COR-L47 (cell line): ENCODE measurements at places on chromosomes 6 and 20.

DNA sequence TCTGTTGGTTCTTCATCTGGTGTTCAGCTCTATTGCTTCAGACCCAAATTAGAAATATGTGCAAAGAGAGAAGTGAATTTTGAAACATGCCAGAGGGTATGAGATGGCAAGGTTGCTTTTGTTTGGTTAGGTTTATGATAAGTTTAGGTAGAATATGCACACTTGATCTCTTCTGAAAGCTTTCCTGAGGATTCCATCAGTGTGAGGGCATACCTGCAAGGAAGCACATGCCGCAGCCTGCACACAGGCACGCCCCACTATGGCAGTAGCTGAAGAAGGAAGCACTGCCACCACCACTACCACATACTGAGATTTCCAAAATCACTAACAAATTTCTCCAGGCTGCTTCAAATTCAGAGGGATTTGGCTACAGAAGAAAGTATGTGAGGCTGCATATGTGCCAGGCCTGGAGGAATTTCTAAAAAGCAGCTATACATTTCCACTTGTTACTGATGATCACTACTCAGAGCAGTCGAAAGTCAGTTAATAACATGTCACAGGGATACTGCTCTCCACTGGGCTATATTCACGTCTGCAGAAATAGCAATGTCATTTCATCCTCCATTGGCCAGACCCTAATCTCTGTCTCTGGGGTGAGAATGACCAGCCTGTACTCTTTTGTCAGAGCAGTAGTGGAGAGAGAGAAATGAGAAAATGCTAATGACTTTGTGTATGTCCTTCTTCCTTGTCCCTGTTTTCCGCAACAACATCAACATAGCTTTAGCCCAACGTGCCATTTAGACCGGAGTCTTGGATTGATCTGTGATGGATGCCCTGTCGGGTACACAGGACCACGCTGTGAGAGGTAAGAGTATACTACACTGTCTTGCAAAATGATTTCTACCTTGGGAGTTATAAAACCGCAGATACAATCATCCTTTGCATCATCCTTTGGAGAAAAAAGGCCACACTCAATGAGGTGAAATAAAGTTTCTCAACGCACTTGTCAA lies 396.7 kb downstream of the LAMA2 start:
- DNase-seq, result no peak

DNA sequence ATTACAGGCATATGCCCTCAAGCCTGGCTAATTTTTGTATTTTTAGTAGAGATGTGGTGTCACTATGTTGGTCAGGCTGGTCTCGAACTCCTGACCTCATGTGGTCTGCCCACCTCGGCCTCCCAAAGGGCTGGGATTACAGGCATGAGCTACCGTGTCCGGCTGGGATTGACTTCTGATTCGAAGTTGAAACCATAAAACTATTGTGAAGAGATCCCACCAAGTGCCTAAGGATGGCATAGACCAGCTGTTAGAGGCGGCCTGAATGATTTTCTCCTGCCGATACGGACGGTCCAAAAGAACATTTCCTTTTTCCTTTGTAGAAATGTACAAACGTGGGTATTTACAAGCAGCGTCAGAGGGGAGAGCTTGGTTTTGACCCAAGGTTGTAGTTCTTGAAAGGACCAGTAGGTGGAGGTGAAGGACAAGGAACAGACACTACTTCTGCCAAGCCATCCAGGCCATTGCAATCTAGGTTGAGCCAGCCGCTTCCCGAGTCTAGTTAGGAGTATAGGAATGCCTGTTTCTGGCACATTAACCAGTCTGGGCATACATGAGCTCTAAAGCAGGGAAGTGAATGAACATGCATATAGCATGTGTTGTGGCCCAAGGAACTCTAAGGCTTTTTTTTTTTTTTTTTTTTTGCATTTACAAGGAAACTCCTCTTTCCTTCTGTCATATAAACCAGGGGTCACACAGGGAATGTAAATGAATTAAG lies 29.0 kb downstream of the MOCS3 start:
- peak; percentile 75 for DNase-seq

DNA sequence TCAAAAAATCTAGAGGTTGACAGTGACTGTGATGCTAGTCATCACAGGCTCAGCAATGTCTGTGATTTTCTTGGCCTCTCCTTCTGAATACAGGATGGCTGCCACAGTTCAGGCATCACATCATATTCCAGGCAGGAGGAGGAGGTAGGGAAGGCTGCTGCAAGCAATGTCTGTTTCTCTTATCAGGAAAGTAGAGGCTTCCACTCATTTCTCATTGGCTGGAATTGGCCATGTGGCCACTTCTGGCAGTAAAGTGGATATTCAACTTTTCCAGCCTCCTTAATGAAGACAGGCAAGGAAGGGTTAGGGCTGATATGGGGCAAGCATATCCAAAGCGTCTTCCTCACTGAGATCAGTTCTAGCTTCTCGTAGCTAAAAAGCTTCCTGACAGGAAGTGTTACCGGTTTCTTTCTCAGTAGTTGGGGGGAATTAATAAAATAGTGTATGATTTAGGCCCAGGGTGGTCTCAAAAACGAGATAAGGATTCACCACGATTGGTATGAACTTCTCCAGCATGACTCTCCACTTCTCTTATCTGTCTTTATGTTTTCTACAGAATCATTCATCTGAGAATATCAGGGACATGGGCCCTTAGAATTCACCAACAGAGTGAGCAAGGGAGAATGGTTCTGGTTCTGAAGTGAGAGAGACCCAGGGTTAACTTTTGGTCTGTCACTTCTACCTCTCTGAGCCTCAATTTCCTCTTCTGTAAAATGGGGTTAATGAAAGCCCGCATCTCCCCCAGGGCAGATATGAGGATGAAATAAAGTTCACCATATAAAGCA lies 32.7 kb upstream of the PSMF1 start:
- DNase-seq, result no peak

GRCh38 chr6:50007819-50008218 lies 14.0 kb downstream of the DEFB110 start:
- DNase-seq, result no peak

- DNase-seq, result no peak
Observed at GRCh38 chr6:53730767-53731166, 64.0 kb upstream of the LRRC1 start.

- no peak for DNase-seq
Observed at GRCh38 chr6:40399888-40400457, 187.2 kb downstream of the LRFN2 start.

DNA sequence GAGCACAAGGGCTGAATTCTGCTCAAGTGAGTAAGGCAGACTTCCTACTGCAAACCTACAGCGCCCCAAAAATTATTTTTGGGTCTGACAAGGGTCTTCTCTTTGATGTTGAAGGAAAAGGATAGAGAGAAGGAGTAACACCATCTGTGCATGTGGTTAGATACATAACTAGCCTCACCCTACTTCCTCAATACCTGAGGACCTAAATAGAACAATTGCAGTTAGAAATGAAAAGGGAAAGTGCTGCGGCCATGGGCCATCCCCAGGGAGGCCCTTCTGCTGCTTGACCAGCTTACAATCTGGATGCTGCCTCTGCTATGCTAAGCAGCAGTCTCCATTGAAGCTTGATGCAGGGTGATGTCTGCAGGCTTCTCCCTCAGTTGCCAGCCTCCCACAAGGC lies 63.2 kb upstream of the ARMH2 start:
- no peak for DNase-seq

DNA sequence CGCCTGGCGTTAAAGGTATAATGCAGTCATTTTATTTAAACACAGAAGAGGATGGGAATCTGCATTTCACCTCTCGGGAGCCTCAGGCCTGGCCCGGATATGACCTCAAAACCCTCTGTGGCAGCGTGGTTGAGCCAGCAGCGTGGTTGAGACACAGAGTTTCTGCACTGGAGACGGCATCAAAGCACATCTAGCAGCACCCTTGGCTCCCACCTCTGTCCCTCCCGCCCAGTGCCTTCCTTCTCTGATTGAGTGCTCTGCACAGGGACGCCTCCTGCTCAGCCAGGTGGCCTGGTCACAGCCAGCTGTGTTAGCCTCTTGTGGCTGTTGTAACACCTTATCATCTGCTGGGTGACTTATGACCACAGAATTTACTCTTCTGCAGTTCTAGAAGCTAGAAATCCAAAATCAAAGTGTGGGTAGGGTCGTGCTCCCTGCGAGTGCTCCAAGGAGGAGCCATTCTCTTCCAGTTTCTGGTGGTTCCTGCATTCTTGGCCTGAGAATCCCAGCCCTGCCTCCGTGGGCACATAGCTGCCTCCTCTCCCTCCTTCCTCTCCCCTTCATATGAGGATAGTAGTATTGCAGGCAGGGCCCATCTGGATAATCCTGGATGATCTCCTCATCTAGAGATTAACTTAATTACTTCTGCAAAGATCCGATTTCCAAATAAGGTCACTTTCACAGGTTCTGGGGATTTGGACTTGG lies 156.7 kb downstream of the SYCP2 start:
- no peak for DNase-seq

- DNase-seq, result no peak
Observed at GRCh38 chr6:75409286-75409685, 84.3 kb downstream of the FILIP1 start.

GRCh38 chr6:167303675-167304625 lies 12.8 kb downstream of the UNC93A start:
- no peak for DNase-seq

DNA sequence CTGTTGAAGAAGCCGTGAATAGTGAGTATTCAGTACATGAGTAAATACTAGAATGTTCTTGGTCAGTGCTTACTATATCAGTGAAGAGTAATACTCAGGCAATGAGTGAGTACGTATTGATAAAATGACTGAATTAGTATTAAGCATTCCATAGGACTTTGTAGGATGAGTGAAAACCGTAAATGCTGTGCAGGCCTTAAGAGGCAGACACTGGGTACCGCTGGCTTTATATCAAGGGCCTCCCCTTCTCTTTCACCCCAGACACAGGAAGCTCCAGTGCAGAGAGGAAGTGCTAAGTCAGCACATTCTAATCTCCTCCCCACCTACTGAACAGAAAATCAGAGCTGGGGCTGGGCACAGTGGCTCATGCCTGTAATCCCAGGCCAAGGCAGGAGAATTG lies 24.2 kb downstream of the POFUT1 start:
- DNase-seq, result no peak

- no peak for DNase-seq
Observed at GRCh38 chr6:121652726-121653623, 217.5 kb downstream of the GJA1 start.
